ENCODE measurements at places on chromosomes 6 and 20.

- DNase-seq = peak; percentile 71
These were observed at the start of gene VEGFA for GRCh38 chr6:43769526-43770371. Gene VEGFA (plus strand): TSS chr6:43770211.

DNA sequence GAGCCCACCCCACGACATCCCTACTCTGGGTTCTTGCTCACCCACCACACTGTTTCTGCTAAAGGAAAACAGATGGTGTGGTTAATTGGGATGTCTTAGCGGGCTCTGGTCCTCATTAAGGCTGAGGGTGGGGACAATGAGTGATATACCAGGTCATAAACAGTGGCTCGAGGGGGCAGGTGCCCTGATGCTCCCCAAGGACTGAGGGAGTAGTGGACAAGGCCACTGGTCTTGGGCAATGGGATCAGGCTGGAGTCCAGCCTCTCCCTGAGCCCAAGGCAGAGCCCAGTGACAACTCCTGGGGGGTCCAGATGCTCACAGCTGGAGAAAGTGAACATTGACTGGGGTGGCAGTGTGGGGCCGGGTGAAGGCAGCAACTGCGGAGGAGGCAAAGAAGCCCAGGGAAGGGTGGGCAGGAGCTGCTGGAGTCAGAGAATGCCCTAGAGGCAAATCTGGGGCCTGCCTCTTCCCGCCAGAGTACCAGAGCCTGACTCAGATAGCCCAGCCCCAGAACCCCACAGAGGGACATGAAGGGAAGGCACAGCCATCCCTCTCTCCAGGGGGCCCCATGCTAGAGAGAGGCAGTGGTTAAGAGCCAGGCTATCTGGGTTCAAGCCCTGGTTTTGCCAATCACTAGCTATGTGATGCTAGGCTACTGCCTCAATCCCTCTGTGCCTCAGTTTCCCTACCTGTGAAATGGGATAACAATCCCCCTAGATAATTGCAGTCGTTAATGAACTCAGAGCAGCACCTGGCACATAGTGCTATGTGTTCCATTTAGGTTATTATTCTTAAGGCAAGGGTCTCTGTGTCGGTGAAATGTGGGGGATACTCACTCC lies 72.3 kb downstream of the MRPL14 start:
- DNase-seq = no peak

GRCh38 chr6:19755181-19755580 lies 82.0 kb upstream of the ID4 start:
- DNase-seq = no peak

GRCh38 chr6:83792846-83793245 lies 60.3 kb upstream of the RIPPLY2 start:
- DNase-seq = no peak

GRCh38 chr6:124812067-124812466 lies 150.2 kb upstream of the RNF217 start:
- no peak for DNase-seq

GRCh38 chr20:41169791-41170351 lies 32.5 kb downstream of the PLCG1 start:
- no peak for DNase-seq

DNA sequence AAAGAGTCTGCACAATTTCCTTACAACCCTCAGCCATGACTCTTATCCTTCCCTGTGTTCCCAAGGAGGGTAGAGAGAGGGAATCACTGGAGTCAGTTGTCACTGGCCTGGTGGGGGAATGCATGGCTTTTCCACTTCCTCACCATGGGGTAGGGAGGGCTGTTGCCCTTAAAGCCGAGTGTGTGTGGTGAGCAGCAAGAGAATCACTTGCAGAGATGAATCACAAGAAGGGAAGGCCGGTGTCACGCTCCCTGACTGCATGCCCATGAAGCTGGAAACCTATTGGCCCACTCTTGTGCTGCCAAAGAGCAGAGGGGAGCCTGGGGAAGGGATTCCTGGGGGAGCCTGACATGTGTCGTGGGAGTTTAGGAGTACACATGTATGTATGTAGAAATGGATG lies 18.1 kb upstream of the BMP6 start:
- DNase-seq = no peak

- DNase-seq = no peak
These were observed 455.0 kb upstream of the GJE1 start for GRCh38 chr6:141677598-141678211.

- DNase-seq = no peak
These were observed 148.3 kb downstream of the HACE1 start for GRCh38 chr6:104711371-104711770.

- no peak for DNase-seq
These were observed 52.6 kb upstream of the CCDC167 start for GRCh38 chr6:37552267-37552666.

DNA sequence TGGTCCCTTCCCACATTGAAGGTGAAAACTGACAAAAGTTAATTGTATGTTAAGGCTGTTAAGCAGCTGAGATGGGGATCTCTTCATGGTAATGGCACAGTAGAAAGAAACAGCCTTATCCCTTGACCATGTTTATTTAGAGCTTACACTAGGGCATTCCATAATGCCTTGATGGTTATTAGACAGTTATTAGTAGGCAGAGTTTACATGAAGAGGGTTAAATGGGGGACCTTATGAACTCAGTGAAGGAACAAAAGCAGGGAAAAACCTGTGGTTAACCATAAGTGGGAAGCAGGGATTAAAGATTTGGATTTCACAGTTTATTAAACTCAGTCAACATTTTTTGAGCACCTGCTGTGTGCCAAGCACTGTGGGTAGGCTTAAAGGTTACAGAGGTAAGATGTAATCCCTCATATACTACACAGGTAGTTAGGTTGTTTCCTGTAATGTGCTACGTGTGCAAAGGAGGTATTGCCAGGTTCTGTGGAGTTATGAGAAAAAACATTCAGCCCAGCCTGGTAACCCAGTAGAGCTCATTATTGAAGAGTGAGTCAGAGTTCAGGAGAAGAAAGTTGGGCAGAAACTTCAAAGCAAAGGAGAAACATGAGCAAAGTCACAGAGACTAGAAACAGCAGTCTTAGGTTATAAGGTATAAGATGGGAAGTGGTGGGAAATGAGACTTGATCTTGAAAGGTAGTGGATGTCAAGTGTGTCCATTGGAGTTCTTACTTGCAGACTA lies 32.3 kb upstream of the GNRH2 start:
- no peak for DNase-seq

GRCh38 chr6:128244751-128245405 lies 275.5 kb downstream of the PTPRK start:
- no peak for DNase-seq

- DNase-seq = no peak
These were observed 55.2 kb upstream of the PREP start for GRCh38 chr6:105458084-105458483.

GRCh38 chr6:146898069-146898887 lies 299.5 kb downstream of the ADGB start:
- no peak for DNase-seq

- DNase-seq = no peak
These were observed 240.4 kb upstream of the SULF2 start for GRCh38 chr20:48025661-48026060.

GRCh38 chr6:17945111-17945510 lies 42.3 kb downstream of the KIF13A start:
- no peak for DNase-seq

GRCh38 chr6:161486361-161487216 lies 212.7 kb upstream of the AGPAT4 start:
- no peak for DNase-seq

DNA sequence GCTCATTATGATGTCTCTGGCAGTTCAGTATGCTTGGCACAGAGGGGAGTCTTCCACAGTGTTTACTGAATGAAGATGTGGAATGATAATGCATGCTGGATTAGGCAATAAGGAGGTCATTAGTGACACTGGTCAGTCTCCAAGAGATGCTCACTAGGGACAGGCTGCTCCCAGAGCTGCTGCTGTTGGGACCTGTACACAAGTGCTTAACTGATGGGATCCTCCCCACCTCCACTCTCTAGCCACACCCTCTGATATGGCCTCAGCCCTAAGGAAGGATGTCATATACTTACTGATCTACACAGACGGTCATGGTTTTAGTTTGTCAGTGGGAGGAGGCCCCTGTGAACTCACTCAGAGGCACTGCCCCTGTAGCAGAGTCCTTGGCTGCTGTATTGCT lies 73.4 kb downstream of the MYB start:
- DNase-seq = no peak

DNA sequence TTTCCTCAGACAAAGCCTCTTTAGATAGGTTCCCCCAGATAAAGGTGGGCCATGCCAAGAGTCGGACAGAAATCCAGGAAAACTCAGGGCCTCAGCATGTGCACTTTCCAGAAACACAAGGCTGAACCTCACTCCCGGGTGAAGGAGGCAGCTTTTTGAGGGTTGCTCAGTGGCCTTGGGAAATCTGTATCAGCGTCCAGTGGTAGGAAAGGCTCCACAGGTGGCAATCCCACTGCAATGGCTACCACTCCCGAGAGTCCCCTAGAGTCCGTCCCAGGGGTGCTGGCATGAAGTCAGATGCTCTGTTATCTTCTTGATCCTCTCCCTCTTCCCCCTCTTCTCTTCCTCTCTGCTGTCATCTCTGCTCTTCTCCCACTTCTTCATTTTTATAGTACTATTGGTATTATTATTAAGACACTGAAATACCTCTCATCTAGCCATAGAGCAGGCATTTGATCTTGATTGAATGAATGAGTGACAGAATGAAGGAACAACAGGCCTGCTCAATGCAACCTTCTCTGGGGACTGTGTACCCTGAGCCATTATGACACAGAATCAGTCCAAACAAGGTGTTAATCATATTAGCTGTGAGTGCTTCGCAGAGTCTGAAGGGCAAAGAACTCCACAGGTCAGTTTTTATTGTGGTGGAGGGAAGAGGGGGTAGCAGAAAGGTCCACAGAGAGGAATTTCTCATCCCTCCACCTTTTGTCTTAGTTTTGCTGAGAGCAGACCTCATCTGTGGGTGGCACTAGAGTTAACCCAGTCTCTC lies 13.3 kb downstream of the SLC22A1 start:
- no peak for DNase-seq

- DNase-seq = no peak
These were observed 8.7 kb upstream of the ATRN start for GRCh38 chr20:3461911-3462677.

All from stimulated activated CD8-positive, alpha-beta memory T cell treated with anti-CD3 and anti-CD28 coated beads, Interleukin-7, amount 100 ng/mL, for 1 hour (primary cell).